ENCODE measurements at places on chromosomes 12 and 14.

- DNase-seq = no peak
These were observed 368.8 kb downstream of the ETNK1 start for GRCh38 chr12:22993609-22994315.

DNA sequence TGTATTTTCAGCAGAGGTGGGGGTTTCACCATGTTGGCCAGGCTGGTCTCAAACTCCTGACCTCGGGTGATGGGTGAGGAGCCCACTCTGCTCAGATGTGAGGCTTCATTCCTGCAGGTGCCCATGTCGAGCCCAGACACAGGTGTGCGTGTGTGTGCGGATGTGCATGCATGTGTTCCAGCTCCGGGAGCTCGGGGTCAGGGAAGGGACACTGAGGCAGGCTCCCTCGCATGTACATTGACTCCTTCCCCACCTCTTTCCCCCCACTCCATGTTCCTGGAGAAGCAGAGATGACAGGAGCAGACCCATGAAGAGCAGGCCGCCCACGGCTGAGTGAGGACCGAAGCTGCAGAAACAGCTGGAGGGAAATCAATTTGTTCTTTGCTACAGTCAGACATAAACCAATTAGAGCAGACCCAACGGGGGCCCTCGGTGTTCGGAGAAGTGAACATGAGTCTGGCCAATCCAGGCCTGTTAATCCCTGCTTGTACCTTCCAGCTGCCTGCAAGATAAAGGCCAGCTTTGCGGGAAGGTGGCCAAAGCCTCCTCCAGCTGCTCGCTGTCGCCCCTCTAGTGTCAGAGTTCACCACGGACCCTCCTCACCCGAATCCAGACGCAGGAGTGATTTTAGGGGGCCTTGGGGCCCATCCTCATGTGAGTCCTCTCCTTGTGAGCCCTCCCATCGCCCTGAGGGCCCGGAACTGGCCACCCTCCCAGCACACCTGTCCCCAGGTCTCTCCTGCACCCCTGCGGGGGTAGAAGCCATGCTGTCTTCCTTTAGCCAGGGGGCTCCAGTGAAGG lies 321.0 kb upstream of the RTL1 start:
- DNase-seq = no peak

GRCh38 chr14:76352639-76353281 lies 23.2 kb upstream of the ESRRB start:
- no peak for DNase-seq

GRCh38 chr14:46432516-46432915 lies 219.1 kb downstream of the RPL10L start:
- DNase-seq = no peak

GRCh38 chr12:52227606-52228166 lies 5.4 kb upstream of the KRT7 start:
- DNase-seq = no peak

GRCh38 chr14:98513558-98513957 lies 758.4 kb downstream of the BCL11B start:
- no peak for DNase-seq

- no peak for DNase-seq
These were observed 68.9 kb upstream of the CISTR start for GRCh38 chr12:53820514-53821306.

GRCh38 chr14:26709019-26709418 lies 111.2 kb upstream of the NOVA1 start:
- no peak for DNase-seq

DNA sequence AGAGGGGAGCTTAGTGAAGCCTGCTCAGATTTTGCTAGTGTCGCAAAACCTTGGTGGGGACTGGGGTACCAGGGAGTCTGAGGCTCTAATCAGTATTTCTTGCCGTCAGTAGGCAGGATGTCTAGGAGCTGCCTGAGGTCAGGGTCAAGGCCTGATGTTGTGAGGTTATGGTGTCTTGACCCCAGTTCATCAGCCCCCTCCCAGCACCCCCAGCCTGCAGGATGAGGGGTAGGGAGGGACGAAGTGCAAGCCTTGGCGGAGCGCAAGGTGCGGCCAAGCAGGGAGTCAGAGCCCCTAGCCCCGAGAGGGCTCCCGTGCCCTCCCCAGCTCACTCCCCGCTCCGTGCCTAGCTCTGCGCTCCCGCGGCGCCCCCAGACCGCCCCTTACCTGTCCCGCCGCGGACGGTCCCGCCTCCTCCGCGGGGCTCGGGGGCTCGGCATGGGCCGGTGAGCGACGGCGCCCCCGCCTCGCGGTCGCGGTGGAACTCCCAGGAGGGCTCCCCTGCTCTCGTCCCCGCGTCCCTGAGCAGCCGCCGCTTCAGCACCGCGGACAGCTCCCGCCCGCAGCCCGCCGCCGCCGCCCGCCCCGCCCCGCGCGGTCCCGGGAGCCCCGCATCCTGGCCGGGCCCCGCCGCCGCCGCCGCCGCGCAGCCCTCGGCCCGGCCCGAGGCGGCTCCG lies 347 bp downstream of the SYNDIG1L start:
- DNase-seq = no peak

- DNase-seq = no peak
These were observed 411 bp upstream of the DCAF4 start for GRCh38 chr14:72925815-72926291.

DNA sequence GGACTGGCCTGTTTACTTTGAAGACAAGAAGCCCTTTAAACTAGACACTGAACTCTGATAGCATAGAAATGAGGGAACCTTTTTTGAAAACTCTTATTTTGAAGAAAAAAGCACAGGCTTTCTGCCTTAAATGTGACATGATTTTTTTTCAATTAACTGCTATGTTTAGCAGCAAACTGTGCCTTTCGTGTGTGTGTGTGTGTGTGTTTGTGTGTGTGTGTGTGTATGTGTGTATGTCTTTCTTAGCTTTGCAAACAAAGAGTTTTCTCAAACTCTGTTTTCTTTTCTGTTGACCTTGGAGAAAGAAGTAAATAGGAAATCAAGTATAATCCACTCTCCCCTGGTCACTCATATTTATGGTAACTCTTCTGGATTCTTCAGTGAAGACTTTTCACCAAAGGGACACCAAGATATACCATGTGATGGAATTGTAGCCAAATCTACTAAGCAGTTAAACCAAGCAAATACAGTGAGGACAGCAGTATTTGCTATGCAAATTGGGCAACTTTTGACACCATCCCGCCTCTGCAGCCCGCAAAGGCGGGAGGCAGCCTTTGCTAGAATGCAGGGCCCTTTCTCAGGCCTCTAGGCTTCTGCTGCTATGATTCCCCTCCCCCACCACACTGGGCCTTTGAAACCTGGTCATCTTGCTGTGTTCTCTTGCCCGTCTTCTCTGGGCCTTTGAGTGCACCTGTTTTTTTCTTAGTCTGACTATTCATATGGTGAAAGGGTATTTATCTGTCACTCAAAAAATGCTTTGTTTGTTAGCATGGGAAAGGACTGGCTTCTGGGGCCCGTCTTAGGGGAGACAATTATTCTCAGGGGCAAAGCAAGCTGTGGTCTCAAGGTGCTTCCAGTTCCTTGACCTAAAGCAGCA lies 107.9 kb downstream of the MYRFL start:
- no peak for DNase-seq

DNA sequence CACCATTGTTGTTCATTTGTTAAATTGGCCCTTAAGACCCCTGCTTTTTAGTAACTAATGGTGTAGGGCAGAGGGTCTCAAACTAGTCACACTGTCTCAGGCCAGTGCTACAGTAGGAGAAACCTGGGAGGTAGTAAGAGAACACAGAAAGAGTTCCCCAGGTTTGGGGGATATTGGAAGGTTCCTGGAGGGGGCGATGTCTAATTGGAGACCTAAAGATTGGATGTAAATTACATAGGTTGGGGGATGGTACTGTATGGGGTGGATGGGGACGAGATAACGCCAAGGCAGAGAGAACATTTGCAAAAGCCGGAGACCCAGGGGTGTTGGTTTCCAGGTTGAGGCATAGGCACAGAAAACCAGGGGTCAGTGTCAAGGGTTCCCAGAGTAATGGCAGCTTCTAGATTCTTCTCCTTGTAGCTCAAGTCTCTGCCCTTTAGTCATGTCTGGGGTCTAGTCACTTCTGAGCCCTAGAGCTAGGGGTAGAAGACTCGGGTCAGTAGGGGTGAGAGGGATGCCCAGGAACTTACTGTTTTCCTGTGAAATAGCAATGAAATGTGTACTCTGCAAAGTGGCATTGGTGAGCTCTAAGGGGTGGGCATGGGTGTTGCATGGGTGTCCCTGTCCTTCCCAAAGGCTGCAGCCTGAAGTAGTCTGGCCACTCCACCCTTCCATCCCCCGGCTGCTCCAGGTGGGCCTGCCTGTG lies 21.8 kb downstream of the PLEKHG3 start:
- DNase-seq = no peak

DNA sequence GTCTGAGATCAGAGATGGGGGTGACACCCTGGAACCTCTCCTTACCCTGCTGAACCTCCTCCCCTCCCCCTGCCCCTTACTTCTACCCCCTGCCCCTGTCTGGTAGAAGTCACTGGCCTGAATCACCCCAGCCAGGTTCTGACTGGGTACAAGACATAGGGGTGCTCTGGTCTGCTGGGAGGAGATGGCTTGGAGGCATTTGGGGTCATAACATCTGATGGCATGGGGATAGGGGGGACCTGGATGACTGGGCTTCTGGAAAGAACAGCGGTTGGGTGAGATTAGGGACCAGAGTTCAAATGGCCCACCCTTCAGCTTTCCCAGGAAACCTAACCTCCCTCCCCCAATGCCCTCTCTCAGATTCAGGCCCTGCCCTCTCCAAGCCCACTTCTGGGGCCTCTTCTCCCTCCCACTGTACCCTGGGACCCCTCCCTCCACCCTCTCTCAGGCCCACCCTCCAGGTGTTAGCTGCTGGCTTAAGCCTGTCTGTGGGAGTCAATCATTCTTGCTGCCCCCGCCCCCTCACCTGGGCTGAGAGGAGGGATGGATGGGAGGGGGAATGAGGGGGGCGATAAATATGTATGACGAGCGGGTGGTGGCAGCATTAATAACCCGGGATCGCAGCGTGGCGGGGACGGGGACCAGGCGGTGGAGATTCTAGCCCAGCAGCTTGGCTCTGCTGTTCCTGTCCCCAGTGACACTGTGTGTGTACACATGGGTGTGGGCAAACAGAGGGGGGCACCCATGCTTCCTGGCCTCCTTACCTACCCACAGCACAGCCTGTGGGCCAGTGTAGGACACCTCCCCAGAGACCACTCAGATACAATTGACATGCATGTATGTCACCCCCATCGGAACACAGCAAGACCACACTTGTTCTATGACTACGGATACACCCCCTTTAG lies 5.9 kb downstream of the NXPH4 start:
- DNase-seq = no peak

Measured in SK-N-MC (cell line).